Activated CD4-positive, alpha-beta T cell treated with anti-CD3 and anti-CD28 coated beads for 24 hours (primary cell): ENCODE measurements at places on chromosomes 1 and 21.

DNA sequence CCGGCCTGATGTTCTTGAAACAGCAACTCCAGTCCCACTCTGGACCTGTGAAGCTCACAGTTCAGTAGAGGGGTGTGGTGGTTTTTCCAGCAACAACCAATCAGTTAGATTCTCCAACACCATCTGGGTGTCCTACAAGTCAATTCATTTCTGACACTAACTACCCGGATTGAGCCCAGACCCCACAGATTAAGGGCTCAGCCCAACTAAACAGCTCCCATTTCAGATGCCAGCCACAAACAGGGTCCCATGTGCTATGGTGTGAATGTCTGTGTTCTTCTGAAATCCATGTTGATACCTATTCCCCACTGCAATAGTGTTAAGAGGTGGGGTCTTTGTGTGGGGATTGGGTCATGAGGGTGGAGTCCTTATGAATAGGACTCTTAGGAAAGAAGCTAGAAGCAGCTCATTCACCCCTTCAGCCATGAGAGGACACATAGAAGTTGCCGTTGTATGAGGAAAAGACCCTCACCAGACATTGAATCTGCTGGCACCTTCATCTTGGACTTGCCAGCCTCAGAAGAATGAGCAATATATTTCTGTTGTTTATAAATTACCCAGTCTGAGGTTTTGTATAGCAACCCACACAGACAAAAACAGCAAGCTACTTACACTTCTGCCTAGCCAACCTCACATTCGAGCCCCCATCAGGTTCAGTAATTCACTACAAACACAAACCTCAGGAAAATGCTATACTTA is 53.6 kb downstream of the IRF2BP2 start:
- no peak for DNase-seq

- DNase-seq, result no peak
These were observed 155.3 kb downstream of the HHIPL2 start for GRCh38 chr1:222392556-222392955.

- DNase-seq, result no peak
These were observed 30.8 kb downstream of the RSPH1 start for GRCh38 chr21:42465008-42465802.

DNA sequence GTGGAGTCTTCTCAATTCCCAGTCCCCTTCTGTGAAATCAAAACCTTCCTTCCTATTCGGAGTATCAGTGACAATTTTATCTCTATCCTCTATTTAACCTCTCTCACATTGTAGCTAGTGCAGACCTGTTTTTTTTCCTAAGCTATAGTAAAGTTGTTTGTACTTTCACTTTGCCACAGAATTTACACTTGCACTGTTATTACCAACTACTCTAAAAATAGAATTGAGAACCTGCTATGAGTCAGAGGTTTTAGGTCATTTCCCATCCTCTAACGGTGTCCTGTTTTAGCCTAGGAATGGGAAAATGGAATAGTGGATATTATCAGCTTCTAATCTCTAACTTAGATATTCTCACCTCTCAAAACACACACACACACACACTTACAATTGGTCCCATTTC is 862.7 kb downstream of the NCAM2 start:
- DNase-seq, result no peak

GRCh38 chr1:29779146-29779545 is 542.8 kb downstream of the PTPRU start:
- DNase-seq, result no peak

DNA sequence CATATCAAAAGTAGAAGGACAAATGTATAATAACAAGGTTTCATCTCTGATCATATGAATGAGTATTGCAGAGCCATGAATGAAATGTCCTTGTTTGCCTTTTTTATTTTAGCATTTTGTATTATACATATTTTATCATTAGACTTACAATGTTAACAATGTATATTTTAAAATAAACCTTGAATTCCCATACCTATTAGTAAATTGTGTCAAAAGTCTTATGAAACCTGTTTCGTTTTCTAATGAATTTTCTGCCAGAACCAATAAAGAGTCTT is 646 bp downstream of the DNAJB4 start:
- DNase-seq, result no peak

GRCh38 chr1:15206418-15207030 is 40.5 kb upstream of the FHAD1 start:
- DNase-seq, result no peak

GRCh38 chr1:66434096-66434495 is 99.9 kb upstream of the SGIP1 start:
- no peak for DNase-seq

- no peak for DNase-seq
These were observed 43.8 kb downstream of the BATF3 start for GRCh38 chr1:212655668-212656440.

DNA sequence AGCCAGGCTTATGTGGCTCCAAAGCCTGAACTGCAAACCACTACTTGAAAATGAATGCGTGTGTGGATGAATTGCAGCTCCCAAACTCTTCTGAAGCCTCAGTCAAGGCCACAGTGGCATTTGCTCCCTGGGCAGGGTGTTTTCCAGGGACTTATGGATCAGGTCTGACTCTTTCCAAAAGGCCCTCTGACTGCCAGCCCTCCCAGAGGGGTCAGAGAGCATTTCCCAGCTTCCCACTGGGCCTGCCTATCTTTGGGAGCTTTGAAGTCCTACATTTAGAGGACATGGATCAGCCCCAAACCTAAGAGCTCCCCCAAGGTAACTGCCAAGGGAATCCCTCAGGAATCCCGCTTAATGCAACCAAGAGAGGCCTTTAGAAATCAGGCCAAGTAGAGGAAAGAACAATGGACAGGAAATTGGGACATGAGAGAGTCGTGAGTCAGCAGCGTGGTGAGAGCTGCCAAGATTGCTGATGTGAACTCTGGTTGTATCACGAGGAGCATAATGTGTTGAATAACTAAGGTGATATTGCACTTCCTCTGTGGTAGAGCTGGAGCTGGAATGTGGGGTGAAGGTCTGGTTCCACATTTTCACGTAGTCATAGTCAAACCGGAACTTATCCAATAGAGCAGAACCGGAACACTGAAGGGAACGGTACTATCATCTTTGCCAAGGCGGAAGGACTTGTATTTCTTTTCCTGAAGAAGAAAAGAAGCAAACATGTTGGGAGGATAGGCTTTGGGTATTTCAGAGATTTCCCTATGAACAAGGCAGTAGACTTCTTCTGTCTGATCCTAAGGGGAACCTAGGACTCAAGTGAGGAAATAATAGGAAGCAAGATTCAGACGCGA is 99.4 kb upstream of the JUN start:
- no peak for DNase-seq

- no peak for DNase-seq
These were observed 15.0 kb downstream of the NES start for GRCh38 chr1:156662005-156662799.

DNA sequence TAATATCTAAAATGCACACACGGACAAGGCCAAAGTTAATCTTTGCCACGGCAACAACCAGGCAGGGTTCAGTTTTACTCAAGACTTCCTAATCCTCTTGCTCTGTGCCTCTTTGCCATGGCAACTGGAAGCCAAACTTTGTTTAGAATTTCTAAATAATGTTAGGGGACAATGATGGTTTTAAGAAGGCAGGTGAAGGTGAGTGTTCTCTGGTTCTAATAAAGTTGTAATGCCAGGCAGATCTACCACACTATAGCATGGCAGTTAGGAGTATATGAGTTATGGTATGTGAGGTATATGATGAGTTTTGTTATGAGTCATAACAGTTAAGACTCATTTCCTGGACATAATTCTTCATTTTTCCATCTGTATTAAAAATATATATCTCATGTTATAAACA is 2.7 kb downstream of the PTPRC start:
- no peak for DNase-seq

- no peak for DNase-seq
These were observed 18.8 kb downstream of the PGBD5 start for GRCh38 chr1:230407351-230407750.

- DNase-seq, result no peak
These were observed 25.7 kb downstream of the WARS2 start for GRCh38 chr1:119114786-119115185.

- no peak for DNase-seq
These were observed 1.8 kb downstream of the CHRM3 start for GRCh38 chr1:239388159-239388485.

- no peak for DNase-seq
These were observed 911.1 kb downstream of the KCNT2 start for GRCh38 chr1:195697130-195697529.

GRCh38 chr1:112937070-112937469 is 18.9 kb downstream of the SLC16A1 start:
- no peak for DNase-seq

- peak; percentile 4 for DNase-seq
These were observed 181.4 kb upstream of the KIAA0040 start for GRCh38 chr1:175373786-175374623.

DNA sequence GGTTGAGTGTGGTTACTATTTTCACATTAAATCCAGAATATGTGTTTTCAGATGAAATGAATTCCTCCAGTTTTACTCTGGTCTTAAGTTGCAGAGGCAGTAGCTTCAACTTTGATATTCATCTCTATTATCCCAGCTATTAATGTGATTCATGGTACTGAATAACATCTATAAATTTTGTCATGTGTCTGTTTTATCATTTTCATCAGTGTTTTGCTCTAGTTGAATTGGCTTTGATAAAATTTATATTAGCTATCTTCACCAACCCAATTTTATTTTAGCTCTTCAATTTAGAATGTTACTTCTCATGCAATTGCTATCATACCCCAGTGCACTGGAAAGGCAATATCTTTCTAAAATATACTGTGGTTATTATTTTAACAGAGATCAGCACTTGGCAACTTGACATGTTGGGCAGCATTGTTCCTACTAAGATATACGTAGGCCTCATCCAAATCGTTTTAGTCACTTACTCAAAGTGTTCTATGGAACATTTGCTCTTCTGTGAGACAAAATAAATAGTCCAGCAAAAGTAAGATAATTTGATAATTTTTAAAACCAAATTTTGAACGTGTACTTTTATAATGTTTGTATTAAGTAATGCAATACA is 184.3 kb downstream of the NCAM2 start:
- DNase-seq, result no peak

- no peak for DNase-seq
These were observed 158.7 kb downstream of the NCAM2 start for GRCh38 chr21:21156957-21157356.

DNA sequence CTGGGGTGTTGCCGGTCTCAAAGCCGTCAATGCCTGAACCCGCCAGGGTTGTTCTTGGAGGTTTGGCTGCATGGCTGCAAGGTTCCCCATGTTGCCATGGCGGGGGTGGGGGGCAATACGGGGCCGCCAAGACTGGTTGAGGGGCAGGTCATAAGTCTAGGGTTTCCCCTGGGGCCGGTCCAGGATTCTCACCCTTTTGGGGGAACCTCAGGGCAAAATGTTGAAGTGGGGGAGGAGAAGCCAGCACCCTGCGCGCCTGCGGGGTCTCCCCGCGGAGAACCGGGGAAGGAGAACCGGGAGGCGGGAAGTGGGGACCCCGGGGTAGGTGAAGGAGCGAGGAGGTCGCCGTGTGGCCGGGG is 401 bp upstream of the ARHGEF10L start:
- no peak for DNase-seq

GRCh38 chr1:186093437-186093836 is 281.6 kb downstream of the TPR start:
- no peak for DNase-seq

GRCh38 chr1:243748706-243749283 is 101.2 kb downstream of the AKT3 start:
- DNase-seq, result no peak

- no peak for DNase-seq
These were observed 17.1 kb downstream of the UTP25 start for GRCh38 chr1:209844695-209845407.

DNA sequence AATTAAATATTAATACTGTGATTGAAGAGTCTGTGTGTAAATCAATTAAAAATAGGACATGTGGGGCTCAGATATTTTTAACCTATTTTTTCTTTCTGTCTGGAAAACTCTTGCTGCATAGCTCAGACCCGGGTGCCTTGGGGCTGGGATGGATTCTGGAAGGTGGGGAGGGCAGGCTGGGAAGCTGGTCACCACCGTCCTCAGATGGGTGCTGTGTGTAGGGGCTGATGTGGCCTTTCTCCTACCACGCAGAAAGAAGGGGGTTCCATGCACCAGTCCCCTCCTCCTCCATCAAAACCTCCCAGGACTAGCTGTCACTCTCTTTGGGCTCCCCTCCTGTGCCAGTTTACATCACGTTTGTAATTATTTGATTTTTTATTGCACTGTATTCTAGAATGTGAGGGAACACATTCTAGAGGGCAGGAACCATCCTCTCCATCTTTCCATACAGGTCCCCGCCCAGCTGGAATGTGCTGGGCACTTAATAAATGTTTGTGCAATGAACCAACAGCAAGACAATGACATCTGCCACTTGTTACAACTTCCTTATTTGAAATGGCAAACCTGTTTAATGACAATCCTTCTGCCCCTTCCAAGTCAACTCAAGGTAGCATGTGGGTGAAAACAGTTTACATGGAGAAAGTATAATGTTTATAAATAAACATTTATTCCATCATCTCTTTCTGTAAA is 104.3 kb downstream of the EDEM3 start:
- DNase-seq, result no peak

GRCh38 chr1:35544976-35545375 is 12.2 kb downstream of the KIAA0319L start:
- DNase-seq, result no peak

DNA sequence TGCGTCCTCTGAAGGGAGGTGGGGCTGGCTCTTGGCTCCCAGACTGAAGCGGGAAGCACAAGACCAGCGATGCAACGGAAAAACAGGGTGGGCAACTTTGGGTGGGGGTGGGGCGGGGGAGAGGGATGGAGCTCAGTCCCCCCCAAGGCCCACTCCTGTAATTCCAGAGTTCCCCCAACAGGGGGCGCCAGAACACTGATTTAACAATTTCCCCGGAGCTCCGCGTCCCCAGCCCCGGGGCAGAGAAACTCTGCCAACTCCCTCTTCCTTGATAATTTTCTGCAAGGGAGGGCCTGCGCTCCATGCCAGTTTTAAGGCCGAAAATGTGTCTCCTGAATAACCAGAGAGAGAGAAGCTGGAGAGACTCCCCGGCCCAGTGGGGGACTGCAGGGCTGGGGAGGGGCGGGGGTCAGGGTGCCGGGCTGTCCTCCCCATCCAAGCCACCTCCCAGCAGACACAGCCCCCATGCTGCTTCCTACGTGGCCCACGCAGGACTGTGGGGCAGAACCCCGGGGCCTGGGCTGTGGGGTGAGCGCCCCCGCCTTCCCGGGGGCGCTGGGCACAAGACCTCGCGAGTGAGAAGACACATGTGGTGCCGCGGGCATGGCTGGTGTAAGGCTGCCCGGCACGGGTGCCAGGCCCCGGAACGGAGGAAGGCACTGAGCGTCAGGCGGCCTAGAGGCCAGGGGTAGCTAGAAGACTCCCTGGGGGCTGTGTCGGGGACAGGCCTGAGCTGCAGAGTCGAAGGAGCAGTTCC is 51.4 kb downstream of the KIF21B start:
- DNase-seq, result peak; percentile 43

GRCh38 chr1:41882486-41882885 is 36.2 kb downstream of the HIVEP3 start:
- no peak for DNase-seq

- no peak for DNase-seq
These were observed 5.7 kb downstream of the ALG14 start for GRCh38 chr1:95067062-95067461.
